ENCODE measurements at places on chromosomes 1 and 21.
A peak's percentile ranks its signal among the peaks of the same experiment; 100 is the strongest.

DNA sequence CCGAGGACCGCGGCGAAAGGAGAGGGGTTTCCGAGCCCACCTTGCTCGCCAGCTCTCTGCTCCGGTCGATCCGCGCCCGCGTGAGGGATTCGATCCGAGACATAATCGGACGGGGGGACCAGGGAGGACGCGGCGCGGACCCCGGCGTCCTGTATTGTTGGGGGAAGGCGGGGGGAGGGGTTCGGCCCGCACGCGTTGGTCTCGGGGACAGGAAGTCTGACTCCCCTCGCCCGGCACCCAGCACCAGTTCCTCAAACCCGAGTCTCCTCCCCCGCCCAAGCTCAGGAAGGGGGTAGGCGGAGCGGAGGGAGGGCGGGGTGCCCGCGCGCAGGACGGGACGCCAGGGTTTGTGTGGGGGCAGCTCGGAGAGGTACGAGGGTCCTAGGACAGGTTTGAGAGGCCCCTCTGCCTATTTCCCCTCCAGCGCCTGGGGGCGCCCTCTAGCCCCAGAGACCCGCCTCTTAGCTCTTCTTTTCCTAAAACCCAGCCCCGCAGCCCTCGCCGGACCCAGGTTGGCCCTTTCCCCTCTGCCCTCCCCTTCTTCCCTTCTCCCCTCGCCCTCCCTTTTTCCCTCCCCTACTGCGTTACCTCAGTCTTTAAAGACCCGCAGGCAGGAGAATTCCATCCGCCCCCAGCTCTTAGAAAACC lies at the start of gene ARHGEF2:
Gene ARHGEF2 (minus strand): TSS at position 223 of the 648 bp plus-strand sequence. CDS start 120 bp downstream, at position 103.
- peak; percentile 72 for DNase-seq

DNA sequence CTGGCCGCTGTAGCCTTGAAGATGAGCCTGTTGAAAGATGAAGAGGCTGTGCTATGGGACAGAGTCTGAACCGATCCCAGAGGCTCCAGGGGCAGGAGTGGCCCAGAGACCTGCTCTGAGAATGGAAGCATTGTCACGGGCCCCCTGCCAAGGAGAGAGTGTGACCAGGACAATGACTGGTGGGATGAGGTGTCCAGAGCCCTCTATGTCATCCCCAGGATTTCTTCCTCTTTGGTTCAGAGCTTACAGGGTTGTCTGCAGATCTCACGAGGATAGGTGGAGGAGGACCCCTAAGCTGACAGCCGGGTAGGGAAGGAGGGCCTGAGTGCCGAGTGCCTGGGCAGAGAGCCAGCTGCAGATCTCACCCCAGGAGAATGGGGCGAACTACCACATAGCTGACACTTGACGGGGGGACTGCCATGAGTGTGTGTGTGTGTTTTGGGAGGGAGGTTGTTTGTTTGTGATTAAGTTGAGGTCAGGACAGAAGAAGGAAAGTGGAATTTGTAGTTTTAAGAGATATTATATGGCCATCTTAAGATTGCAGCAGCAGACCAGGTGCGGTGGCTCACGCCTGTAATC lies 25.4 kb downstream of the PIK3CD start:
- no peak for DNase-seq

DNA sequence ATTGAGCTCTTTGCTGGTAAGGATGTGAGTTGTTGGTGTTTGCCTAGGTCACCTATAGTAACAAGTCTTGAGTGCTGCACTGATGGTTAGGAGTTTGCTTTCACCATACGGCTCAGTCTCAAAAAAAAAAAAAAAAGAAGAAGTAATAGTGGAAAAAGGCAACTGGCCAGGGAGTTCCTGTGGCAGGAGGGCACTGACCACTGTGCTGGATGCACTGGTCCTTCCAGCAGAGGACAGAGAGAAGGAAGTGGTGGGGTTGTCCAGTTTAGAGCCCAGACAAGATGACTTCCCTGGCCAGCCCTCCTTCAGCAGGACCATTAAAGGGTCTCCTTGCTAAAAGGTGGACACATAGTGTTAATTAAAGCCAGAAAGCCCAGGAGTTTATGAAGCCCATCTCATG lies 11.9 kb upstream of the PTCH2 start:
- no peak for DNase-seq

GRCh38 chr1:236575523-236575922 lies 28.8 kb downstream of the HEATR1 start:
- DNase-seq: no peak

DNA sequence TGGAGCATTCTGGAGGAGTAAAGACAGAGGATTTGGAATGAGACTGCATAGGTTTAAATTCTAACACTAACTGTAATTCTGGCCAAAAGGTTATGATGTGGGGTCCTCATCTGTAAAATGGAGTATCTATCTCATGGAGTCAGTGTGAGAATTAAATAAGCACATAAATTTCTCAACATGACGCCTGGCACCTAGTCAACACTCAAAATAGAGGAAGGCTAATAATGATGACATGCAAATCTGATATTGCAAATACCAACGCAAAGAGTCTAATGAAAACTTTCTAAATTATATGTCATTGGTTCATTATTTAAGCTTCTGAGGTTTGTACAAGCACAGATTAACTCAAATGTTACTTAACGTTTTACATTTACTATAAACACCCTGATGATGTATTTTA lies 29.6 kb downstream of the APP start:
- no peak for DNase-seq

DNA sequence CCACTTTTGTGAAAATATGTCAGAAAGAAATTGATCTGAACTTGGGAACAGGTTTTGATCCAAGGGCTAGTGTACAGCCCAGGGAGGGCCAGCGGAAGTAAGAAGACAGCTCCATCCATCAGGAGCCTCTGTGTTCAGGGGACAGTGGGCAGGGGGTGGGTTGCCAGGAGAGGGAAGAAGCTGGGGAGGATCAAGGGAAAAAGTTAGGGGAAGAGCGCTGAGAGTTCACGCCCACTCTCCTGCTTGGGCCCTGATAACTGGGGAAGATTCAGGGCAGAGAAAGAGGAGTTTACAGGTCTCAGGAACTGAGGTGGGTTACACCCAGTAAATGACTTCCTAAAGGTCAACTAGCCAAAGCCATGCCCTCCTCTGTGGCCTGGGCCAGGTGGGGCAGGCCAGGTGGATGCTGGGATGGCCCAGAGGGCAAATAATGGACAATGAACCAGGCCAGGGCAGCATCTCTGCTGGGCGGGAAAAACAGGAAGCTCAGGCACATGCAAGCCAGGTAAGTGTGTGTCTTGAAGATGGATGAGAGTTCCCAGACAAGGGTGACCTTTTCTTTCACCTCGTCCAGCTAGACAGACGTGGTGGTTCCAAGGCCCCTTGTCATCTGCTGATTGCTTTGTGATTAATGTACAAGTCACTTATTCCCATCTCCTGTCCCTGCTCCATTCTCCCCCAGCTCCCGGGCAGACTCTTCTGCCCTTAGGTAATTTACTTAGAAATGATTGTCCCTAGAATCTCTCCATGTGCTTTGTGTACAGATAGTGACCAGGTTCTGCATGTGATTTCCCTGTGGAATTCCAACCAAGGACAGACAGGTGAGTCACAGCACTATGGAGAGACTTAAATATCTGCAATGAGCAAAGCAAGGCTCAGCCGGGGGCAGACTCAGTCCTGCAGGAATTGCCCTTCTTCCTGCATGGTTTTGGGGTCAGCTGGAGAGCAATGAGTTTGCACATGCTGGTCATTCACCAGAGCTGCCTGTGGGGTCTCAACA lies 57.0 kb downstream of the MDM4 start:
- DNase-seq: no peak

DNA sequence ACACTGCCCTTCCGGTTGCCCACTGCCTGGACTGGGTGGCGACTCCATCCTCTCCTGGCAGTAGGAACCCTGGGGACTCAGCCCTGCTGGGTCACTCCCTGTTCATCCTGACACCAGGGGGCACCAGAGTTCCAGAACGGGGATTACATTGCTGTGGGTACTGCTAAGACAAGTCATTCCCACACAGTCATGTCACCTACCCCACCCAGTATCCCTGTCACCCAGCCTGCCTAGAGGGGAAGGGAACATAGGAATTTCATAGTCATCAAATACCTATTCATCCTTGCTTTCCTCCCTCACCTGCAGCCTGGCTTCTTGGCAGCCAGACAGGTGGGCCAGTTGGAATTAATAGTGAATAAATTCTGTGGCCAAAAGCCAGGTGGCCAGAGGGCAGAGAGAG lies 9.8 kb upstream of the SFN start:
- peak; percentile 87 for DNase-seq

- no peak for DNase-seq
Measured at GRCh38 chr1:59138402-59138801, 158.5 kb upstream of the FGGY start.

- no peak for DNase-seq
Measured at GRCh38 chr1:200837931-200838571, 34.7 kb upstream of the GPR25 start.

DNA sequence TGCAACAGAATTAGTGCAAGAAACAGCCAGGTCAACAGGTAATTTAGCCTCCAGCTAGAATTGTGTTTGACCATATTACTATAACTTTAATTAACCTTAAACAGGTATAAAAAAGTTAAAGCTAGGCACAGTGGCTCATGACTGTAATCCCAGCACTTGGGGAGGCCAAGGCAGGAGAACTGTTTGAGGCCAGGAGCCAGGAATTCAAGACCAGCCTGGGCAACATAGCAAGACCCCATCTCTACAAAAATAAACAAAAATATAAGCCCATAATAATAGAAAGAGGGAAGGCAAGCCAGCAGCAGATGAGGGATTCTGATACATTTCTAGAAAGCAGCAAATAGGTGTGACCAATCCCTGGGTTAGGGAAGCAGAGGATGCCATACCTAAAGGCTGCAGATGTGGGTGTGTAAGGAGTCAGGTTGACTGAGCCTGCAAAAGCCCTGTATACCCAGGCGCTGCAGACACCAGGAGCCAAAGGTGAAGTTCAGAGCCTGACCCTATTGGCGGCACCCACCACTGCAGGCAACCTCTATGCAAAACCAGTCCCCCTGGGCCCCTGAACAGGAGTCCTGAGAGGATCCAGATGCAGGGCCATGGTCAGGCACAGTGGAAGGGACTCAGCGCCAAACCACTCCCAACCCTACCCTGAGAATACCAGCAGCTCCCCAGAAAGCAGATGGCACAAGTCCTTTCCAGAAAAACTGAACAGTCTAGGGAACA lies 19.3 kb upstream of the LSS start:
- DNase-seq: no peak

DNA sequence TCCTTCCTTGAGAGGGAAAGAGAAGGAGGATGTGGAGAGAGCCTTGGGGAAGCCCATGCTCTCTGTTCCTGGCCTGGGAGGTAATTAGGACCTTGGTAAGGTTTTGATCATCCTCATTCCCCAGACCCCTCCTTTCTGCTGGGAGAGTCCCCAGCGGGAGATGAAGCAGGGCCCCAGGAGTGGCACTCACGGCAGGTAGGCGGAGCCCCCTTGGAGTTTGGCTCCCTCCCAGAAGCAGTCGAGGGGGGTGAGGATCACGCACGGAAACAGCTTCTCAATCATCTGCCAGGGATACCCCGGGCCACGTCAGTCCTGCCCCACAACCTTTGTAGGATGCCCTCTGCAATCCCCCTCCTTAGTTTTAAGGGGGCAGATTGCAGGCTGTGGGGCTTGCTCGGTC lies 11.5 kb downstream of the PTCH2 start:
- no peak for DNase-seq
